ENCODE measurements at places on chromosomes 3 and 15.

DNA sequence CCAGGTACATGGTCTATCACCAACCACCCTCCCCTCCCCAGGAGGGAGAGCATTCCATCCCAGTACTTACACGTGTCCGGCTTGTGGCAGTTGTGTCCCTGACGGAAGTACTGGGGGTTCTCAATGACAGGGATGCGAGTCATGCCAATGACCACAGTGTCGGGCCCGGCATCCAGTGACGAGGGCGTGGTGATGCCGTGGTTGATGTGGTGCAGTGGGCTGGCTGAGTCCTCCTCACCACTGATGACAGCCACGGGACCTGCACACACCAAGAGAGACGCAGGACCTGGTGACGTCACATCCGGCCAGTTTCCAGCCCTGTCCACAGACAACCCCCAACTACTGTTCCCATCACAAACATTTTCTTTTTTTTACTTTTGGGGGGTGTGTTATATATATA is 223.8 kb downstream of the NTRK3 start:
- DNase-seq = no peak

DNA sequence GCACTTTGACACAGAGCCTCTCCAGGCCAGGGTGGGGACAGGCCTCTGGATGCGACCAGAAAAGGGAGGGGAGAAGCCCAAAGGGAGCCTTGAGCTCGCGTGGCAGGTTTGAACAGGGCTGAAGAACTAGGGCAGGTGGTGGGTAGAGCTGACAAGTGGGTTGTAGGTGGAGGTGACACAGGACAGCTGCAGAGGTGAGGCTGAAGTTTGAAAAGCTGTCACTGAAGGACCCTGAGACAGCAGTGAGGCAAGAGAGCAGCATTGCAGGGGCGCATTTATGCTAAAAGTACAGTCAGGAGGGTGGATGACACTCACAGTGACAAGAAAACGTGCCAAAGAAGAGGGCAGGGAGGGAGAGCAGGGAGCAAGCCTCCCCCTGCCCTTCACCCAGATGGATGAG is 21.8 kb upstream of the EPB42 start:
- DNase-seq = no peak

- no peak for DNase-seq
Measured at GRCh38 chr3:178969004-178969700, 102.5 kb downstream of the ZMAT3 start.

DNA sequence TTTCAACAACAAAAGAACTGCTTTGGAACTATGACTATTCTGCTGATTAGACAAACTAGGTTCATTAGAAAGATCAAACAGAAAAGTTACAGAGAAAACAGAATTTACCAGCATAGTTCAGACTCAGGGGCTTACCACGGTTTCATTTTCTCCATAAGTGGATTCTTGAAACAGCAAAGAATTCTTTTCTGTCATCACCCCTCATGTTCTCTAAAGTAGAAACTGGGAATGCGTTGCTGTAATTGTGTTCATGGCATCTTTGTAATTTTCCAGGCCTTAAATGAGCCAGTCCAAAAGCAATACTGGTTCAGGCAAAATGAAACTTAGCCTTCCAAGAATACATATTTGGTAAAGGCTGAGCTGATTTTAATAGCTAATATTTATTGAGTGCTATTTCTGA is 287.8 kb downstream of the CHL1 start:
- no peak for DNase-seq

- DNase-seq = no peak
Measured at GRCh38 chr3:198026620-198027019, 66.6 kb downstream of the LMLN start.

DNA sequence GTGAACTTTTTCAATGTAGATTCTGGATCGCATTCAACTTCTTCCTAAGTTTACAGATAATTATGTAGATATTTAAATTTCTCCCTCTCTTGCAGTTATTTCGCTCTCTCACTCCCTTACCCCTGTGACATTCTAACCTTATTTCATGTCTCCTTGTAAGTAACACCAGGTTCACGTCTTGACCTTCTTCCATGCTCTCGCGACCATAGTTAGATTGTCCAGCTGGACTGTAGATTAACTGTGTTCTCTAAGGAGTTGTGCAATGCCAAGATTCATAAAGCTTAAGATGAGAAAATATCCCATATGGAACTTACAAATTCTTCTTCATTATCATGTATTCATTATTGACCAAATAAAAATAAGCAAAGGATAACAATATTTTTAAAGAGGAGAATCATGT is 430.5 kb downstream of the GABRG3 start:
- DNase-seq = no peak

- DNase-seq = no peak
Measured at GRCh38 chr15:25062551-25063430, 108.0 kb downstream of the SNRPN start.

- DNase-seq = no peak
Measured at GRCh38 chr3:82790307-82791097, 1029.1 kb upstream of the GBE1 start.

DNA sequence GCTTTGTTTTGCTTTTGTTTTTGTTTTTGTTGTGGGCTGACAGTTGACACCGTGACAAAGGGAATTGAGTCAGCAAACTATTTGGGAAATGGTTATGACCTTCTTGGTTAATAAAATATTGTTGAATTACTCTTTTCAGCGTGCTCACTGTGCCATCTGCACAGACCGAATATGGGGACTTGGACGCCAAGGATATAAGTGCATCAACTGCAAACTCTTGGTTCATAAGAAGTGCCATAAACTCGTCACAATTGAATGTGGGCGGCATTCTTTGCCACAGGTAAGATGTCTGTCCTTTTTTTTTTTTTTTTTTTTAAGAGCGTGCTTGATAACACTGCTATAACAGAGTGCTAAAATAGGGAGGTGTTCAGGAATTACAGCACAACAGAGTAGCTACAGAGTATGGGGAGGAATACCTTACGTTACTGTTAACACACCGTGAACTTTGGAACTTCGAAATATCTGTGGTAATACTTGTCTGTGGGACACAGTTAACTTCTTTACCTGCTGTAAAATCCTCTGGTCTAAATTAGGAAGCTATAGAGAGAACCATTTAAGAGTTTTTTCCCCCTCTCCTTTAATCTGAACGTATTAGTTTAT is 48.2 kb downstream of the PRKCI start:
- no peak for DNase-seq

- no peak for DNase-seq
Measured at GRCh38 chr3:66856533-66856932, 141.6 kb upstream of the KBTBD8 start.

DNA sequence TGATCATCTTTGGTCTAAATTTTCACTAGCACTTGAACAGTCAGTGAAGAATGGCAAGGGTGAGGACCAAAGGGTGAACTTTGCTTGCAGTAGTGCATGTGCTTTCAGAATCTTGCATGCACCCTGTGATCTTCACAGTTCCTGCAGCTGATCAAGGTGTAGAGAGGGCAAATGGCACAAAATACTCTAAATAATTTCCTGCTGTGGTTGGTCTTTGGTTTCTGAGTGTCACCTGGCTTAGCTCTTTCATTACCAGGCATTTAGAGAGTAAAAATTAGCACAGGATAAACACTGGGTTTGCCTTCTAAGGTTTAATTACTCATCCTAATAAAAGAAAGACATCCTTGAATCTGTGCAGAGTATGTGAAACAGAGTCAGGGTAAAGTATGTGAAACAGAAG is 11.4 kb downstream of the TIPARP start:
- DNase-seq = no peak

DNA sequence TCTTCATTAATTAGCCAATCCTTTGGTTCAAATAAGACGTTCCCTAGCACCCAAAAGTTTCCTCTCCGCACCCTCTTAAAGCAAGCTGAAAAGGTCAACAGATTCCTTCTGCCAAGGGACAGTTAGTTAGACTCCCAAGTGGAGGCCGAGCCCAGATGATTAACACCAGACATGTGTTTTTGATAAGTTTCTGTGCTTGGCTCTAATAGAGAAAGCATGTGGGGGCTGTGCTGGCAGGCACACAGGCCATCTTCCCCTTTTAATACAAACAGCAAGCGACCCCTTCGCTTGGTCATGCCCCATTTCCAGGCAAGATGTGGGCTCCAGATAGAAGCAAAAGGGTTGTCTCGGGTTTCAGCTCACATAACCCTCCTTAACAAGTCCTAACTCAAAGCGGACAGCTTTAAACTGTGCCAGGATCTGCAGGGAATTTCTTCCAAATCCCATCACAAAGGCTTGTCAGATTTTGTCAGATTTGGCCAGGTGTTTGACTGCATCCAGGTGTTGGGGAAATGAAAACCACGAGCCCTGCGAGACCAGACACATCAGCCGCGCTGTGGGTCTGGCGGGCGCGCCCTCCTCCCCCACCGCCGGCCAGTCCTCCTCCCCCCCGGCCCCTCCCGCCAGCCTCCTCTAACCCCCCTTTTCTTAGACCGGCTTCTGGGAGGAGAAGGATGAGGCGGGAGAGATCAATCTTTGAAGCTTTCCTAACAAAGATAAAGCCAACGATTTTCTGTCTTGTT is 3.3 kb downstream of the HES1 start:
- DNase-seq = no peak

GRCh38 chr3:125055331-125055912 is 375 bp downstream of the HEG1 start:
- DNase-seq = no peak

DNA sequence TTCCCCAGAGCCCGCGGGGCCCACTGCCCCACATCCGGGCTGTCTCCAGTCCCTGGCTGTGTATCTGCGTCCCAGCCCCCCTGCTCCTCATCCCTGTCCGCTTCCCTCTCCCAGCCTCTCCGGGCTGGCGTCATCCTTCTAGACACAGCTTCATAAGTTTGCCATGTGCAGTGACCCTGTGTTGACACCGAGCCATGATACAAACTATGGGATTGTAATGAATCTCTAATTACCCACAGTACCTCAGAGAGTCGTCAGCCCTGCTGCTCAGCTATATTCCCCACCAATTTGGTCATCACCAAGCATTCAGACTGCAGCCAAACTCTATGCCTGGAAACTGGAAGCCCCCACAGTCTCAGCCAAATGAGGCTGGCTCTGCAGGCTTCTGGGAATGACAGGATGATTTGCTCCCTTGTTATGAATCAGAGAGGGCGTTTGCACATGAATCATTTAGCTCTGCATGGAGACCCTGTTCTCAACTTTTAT is 466.1 kb upstream of the ATP11B start:
- no peak for DNase-seq

GRCh38 chr15:100692246-100692645 is 89.9 kb downstream of the ASB7 start:
- DNase-seq = no peak

GRCh38 chr3:133804896-133805295 is 719 bp upstream of the SRPRB start:
- DNase-seq = no peak

DNA sequence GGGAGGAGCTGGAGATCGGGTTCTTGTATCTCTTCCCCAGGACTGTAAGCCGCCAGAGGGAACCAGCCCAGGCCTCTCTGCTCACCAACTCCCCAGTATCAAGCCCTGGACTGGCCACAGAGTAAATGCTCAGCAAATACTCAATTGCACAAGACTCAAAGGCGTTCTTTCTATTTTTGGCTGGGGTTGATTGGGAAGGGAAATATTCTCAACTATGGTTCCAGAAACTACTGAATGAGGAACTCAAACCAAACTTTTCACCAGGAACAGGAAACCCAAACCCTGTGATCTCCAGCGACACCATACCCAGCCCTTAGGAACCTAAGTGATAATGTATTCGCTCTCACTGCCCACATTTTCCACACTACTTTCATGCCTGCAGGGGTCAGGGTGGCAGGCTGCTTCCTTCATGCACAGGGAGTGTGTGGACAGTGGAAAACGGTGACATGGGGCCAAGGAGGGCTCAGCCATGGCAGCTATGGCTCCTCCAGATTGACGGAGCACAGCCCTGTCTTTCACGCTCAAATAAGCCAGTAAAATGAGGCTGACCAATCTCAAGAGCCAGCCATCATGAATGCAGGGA is 124.7 kb upstream of the RAD18 start:
- no peak for DNase-seq

DNA sequence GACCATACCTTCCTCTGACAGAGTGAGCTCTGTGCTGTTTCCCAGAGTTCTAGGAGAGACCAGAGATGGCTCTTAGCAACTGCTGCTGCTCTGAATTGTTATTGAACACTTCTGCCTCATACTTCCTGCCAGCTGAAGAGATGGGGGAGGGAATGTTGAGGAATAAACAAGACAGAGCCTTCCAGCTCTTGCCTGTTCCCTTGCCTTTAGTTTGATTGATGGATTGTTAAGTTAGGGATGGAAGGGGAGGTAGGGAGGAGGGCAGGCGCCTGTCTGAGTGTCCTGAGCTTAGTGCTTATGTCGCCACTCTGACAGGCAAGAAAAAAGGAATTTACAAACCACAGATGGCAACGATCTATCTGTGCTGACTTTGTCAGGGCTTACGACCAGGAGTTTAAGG is 42.8 kb downstream of the ZNF609 start:
- DNase-seq = no peak

- no peak for DNase-seq
Measured at GRCh38 chr3:165225604-165226003, 29.4 kb upstream of the SLITRK3 start.

GRCh38 chr3:195258449-195259153 is 12.4 kb downstream of the XXYLT1 start:
- DNase-seq = no peak

GRCh38 chr3:62145086-62145757 is 228.1 kb downstream of the FEZF2 start:
- no peak for DNase-seq

DNA sequence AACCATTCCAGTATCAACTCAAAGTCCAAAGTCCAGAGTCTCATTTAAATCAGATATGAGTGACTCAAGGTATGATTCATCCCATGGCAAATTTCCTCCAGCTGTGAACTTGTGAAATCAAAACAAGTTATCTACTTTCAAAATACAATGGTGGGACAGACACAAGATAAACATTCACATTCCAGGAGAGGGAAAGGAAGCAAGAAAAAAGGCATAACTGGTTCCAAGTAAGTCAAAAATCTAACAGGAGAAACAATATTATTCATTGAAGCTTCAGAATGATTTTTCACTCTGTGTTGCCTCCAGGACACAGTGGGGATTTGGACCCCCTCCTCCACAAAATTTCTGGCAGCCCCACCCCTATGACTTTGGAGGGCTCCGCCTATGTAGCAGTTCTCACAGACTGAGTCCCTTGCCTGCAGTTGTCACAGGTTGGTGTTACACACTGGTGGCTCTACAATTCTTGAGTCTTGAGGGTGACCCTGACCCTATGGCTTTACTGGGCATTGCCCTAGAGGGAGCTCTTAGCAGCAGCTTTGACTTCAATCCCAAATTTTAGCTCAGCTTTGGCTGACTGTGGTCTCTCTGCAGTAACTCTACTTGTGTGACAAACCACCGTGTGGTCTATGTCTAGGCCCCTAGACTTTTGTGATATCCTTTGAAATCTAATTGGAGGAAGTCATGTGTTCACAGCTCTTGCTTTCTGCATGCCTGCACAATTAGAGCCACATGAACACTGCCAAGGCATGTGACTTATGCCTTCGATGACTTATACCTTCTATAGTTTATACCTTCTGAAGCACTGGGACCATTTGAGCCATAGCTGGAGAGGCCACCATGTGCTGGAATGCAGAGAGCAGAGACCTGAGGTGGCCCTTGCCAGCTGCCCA is 644.2 kb downstream of the GRM7 start:
- no peak for DNase-seq

- DNase-seq = no peak
Measured at GRCh38 chr15:25890529-25890928, 27.4 kb upstream of the ATP10A start.

- no peak for DNase-seq
Measured at GRCh38 chr3:172341482-172342059, 106.7 kb downstream of the GHSR start.

Measured in activated effector memory CD4-positive, alpha-beta T cell treated with Interleukin-2 at 50 U/mL for 16 hours (primary cell).